ENCODE measurements at places on chromosomes 1 and 21. TPM values are rescaled to one million over a fixed set of nuclear protein-coding genes. Genes with fewer than 3 reads are reported as not detected.

Gene TNFRSF18
- not detected for total RNA-seq

Gene PIGR
- total RNA-seq: not detected

Gene MANEAL
- total RNA-seq: not detected

Gene PPIAL4G
- not detected for total RNA-seq

Gene IRF6
- not detected for total RNA-seq

Gene TSSK3
- total RNA-seq: not detected

Gene KRTAP19-1
- not detected for total RNA-seq

Gene FTCD
- not detected for total RNA-seq

Gene HLX
- total RNA-seq: 8.3 TPM

Gene ITGB2
- total RNA-seq: 120 TPM

Gene INKA2
- 3.4 TPM for total RNA-seq

Gene MR1
- total RNA-seq: 17.4 TPM

Gene FNDC10
- 0.76 TPM for total RNA-seq

Gene SPATA45
- not detected for total RNA-seq

DNA sequence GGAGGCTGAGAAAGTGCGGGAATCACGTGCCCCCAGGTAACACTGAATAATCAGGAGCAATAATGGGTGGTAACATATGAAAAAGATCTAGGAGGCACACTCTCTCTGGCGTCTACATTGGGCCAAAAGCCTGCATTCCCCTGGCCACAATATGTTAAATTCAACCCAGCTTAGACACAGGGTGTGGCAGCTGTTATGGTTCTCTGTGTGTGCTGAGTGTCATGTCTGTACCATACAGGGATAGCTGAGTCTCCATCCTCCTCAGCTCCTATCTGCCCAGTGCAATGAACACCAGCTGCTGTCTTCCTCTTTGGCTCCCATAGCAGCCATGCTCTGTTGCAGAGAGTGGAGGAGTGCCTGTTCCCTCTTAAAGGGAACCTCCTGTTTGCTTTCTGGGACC lies 14.3 kb downstream of the S100A11 start:
- no peak for DNase-seq

DNA sequence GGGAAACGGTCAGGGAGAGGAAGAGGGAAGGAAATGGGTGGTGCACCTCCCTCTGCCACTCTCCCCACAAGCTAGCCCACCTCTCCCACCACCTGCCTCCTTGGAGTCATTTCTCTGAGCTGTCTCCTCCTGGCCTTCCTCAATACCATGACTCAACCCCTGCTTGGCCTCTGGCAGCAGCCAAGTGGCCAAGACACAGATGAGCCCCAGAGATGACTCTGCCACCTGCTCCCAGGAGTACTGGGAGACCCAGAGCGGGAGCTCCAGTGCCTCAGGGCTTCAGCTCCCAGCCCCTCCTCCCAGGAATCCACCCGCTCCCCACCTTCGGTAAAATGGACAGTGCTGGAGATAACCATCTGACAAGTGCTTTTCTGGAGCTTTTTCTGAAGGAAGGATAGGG lies 2.6 kb downstream of the S100A16 start:
- no peak for DNase-seq

- DNase-seq: no peak
Measured at GRCh38 chr1:59408608-59409240, 111.8 kb downstream of the FGGY start.

GRCh38 chr1:106768501-106768900 lies 288.0 kb upstream of the PRMT6 start:
- no peak for DNase-seq

GRCh38 chr1:113818578-113818977 lies 6.3 kb upstream of the RSBN1 start:
- DNase-seq: no peak

DNA sequence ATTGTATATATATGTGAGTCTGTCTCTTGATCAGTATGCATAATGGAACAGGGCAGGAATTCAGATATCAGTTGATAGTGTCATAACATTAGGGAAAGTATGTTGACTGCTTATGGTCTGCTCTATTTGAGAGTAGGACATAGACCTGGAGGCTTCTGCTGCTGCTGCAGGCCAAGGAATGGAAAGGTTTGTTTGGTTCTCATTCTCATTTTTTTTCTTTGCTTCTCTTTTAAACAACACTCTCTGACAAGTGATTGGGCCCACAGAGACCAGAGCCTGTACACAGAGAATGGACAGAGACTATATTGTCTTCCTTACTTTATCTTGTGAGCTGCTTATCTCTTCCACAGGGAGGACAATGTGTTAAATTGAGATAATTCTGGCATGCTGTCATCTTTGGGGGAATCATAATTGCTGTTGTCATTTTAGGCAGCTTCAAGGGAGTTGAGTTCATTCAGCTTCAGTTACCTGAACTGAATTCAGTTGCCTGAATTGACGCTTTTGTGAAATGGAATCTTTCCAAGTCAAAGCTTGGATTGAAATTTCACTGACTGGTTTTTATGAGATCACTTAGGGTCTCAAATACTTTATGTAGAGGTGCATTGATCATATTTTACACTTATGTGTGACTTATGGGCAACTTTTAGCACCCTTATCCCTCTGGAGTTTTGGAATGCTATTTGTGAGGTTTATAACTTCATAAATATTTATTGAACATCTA lies 16.9 kb downstream of the CAP1 start:
- DNase-seq: no peak

- peak; percentile 74 for DNase-seq
Measured at GRCh38 chr1:1021010-1021919, 1.3 kb downstream of the AGRN start.

GRCh38 chr1:22189619-22190018 lies 46.7 kb upstream of the WNT4 start:
- DNase-seq: no peak

DNA sequence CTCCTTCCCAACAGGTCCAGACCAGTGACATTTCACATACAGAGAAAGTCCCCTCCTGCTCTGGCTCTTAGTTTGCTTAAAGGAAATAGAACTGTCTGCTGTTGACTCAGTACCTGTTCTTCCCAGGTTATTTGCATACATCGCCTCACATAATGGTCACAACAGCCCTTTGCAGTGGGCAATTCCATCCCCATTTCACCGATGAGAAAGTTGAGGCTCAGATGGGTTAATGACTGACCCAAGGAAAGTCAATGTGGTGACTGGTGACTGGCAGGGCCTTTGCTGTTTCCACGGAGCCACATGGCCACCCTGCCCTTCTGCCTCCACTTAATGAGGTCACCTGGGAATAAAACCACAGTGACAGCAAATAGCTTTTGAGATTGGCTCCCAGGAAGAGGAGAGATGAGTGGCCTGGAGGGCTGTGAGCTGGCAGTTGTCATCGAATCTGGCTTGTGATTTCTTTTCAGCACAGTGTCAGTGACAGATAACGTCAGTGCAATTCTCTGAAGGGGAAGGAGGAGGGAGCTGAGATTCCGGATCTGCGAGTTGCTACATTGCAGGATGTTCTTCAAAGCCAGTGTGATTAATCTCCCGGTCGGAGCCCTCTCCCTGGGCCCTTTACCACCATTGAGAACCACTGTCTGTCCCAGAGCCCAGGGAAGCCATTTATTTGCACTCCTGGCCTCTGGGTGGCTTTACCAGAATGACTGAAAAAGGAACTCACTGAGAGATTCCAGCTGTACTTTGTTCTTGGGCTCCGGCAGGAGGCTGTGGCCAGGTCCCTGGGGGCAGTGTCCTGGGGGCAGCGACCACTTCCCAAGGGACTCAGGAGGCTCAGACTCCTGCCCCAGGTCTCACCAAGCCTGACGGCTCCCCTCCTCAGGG lies 117.2 kb downstream of the CNIH3 start:
- peak; percentile 54 for DNase-seq

- peak; percentile 65 for DNase-seq
Measured at GRCh38 chr21:16419188-16419921, 689.6 kb downstream of the USP25 start.

DNA sequence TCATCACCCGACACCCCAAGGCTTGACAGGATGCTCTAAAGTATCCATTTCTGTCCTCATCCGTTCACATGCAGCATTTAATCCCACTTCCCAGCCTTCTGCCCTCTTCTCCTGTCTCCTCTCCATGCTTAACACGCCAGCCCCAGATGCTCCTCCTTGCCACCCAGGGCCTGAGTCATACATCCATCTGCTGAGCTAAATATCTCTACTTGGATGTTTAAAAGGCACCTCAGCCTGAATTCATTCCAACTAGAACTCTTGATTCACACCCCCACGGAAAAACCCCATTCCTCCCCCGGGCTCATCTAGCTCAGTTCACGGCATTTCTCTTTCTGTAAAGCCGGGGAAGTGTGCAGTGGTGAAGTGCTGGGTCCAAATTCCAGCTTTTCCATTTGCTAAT lies 27.7 kb downstream of the TEX35 start:
- no peak for DNase-seq

- peak; percentile 19 for DNase-seq
Measured at GRCh38 chr21:39669485-39669884, 56.7 kb downstream of the B3GALT5 start.

- no peak for DNase-seq
Measured at GRCh38 chr1:103489935-103490334, 35.6 kb upstream of the RNPC3 start.

GRCh38 chr1:159985473-159985872 lies 31.4 kb upstream of the SLAMF9 start:
- DNase-seq: no peak

DNA sequence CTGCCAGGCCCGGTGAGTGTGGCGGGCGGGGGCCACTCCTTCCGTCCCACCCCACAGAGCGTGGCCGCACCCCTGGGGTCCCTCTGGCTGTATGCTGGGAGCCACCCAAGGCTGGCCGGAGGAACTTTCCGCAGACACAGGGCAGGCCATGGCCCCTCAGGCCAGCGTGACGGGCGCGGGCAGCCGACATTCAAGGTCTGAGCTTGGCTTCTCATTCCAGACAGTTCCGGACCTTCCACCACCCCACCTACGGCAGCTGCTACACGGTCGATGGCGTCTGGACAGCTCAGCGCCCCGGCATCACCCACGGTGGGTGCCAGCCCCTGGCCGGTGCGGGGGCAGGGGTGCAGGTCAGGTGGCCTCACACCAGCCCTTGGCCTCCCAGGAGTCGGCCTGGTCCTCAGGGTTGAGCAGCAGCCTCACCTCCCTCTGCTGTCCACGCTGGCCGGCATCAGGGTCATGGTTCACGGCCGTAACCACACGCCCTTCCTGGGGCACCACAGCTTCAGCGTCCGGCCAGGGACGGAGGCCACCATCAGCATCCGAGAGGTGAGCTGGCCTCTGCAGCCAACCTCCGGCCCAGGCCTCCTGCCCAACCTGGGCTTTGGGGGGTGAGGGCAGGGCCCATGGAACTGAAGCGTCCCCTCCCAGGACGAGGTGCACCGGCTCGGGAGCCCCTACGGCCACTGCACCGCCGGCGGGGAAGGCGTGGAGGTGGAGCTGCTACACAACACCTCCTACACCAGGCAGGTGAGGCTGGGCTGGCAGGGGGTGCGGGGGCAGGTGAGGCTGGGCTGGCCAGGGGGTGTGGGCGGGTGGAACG lies 7.3 kb downstream of the SCNN1D start:
- DNase-seq: no peak

GRCh38 chr21:38273745-38274542 lies 17.2 kb downstream of the KCNJ15 start:
- no peak for DNase-seq

DNA sequence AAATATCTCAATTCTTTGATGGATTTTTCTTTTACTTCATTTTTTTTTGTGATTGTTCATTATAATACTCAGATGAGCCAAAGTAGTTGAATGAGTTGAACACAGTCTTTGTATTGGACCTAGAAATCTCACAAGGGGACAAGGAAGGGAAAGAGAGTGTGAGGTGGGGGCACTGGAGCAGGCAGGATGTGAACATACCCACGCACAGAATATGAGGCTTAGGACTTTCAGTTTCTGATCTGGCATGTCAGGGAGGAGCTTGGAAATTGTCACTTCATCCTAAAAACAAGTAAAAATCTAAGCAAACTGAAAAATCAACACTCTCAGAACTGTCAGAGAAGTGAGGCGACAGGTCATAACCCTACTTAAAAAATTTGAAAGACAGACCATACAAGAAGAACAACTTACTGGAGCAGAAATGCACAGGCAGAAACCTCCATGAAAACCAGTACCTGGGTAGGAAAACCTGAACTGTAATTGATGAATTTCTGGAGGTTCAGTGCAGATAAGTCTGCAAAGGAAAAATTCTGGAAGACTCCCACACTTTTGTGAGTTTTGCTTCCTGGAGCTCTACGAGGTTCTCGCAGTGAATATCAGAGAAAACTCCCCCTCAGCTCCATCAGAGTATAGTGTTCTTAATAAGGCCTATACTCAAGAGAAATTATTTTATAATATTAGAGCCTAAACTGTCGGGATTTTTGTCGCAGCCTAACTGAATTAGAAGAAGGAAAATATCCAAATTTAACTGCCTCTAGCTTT lies 3.6 kb upstream of the PTGS2 start:
- no peak for DNase-seq

GRCh38 chr21:42107177-42107880 lies 36.2 kb downstream of the UMODL1 start:
- no peak for DNase-seq

DNA sequence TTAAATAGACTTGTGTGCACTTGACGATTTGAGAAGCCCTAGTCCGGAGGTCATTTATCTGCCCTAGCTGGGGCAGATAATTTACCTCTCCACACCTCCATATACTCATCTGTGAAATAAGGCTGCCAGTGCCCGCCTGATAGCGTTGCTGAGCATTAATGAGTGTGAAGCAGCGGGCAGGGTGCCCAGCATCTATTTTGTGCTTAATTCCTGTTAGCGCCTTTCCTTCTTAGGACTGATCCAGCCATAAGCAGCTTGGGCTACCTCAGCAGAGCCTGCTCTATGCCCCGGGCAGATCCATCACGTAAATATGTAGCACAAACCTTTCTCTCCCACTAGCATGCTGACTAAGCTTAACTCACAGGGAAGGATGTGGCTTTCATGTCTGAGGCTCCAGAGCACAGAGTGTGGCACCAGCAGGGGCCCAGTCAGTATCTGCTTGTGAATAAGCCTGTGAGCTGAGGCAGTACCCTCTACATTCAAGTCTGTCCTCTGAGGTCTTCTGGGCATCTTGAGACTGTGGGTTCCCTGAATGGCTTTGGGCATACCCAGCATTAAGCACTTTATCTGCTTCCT lies 21.5 kb upstream of the RNF187 start:
- DNase-seq: no peak

DNA sequence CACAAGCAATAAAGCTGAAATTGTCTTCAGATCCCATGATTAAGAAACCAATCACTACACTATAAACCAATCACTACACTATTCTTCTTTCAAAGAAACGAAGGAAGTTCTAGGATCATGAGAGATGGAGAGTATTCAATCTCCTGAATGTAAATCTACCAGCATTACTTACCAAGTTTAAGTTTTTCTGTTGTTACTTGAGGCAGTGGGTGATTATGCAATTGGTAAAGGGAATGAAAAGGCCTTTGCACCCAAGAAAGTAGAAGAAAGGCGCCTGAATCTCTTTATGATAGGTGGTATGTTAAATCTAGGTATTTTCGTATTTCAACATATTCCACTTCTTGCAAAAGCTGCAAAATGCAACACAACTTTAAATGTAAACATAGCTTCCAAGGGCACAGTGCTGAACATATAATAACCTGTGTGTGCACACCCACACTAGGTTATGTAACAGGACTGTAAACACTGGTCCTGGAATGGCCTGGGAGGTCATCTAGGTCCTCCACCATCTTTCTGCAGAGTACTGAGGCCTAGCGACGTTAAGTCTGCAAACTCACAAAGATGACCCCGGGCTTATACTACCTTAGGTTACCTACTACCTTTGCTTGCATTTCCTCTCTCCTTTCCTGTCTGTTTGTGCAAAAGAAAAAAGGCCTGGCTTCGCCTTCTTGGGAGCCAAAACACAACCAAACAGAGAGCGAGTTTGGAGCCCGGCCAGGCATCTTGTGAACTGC lies 1.1 kb upstream of the UAP1 start:
- DNase-seq: no peak

Measured in SJSA1 (cell line).